NCI-H1092 treated with DMSO at 0.1 percent for 48 hours (cell line): ENCODE measurements at places on chromosomes 12 and 14.
A peak's percentile ranks its signal among the peaks of the same experiment; 100 is the strongest.

DNA sequence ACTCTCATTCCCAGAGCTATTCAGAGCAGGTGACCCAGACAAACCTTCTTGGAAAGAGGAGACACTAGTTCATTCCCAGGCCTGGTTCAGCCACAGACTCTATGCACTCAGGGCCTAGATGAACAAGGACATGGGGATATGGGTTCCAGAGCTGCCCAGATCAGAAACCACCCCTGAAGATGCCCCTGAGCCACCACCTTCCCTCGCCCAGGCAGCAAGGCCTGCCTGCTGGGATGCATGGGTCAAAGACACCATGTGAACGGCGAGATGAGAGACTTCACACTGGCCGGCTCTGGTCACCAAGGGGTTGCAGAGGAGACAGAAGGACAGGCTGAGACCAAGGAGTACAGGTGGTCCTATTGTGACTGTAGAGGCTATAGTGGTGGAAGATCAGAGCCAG lies 4.1 kb downstream of the SERPINA12 start:
- no peak for DNase-seq

- DNase-seq, result no peak
Observed at GRCh38 chr14:104551851-104552737, 27.5 kb upstream of the C14orf180 start.

- DNase-seq, result no peak
Observed at GRCh38 chr12:92055877-92056276, 89.8 kb downstream of the BTG1 start.

GRCh38 chr14:28142400-28143015 lies 624.1 kb upstream of the FOXG1 start:
- DNase-seq, result peak; percentile 91

DNA sequence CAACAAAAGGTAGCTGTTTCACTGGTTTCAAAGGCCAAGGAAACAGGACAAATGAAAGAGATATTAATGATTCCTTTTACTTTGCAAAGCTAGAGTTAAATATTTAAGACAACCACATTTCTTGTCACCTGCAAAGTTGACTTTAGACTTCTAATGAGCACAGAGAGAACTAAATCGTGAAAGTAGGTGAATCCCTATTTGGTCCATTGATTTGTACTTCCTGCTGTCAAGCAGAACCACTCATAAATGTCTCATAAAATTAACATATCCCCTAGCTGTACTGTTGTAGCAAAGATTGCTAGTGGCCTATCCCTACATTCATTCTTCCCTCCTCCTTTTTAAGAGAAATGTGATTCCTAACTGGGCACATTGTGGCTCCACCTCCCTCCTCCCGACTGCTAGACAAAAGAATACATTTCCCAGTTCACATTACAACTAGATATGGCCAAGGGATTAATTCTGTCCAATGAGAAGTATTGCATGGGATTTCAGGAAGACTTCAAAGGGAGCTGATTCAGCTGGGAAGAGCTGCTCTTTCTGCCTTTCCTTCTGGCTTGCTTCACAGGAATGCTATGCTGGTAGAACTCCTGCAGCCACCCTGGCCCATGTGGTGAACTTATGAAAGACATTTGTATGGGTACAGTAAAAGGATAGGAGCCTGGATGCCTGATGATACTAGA lies 227.5 kb upstream of the ABCD2 start:
- no peak for DNase-seq

DNA sequence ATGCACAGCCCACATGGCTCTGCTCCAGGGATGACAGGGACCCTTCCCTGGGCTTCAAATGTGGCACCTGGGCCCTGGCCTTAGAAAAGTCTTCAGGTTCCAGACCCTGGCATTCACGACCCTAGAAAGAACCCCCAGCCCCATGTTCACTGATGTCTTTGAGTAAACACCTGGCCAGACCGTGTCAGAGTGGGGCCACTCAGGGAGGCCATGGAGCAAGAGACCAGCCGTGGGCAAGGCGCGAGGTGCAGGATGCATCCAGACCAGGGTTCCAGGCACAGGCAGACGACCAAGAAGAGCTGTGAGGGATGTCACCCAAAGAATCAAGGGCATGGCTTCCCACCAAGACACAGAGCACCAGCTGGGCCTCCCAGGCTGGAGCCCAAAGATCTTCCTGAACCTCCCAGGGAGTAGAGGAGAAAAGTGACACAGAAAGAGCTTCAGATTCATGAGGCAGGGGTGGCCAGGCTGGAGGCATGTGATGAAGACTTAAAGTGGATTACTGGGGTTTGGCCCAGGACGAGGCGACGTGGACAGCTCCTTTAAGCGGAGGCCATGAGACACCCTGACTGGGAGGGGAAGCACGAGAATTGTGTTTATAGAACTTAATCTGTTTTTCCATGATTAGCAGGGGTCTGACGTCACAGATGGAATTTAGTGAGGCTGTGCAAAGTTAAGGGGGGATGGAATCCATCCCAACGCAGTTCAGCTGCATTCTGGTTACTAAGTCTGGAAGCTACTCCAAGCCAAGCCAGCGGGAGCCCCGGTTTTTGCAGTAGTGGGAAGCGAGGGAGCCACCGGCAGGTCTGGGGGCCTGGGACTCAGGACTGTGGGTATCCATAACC lies 61.6 kb downstream of the ARL6IP4 start:
- DNase-seq, result no peak

DNA sequence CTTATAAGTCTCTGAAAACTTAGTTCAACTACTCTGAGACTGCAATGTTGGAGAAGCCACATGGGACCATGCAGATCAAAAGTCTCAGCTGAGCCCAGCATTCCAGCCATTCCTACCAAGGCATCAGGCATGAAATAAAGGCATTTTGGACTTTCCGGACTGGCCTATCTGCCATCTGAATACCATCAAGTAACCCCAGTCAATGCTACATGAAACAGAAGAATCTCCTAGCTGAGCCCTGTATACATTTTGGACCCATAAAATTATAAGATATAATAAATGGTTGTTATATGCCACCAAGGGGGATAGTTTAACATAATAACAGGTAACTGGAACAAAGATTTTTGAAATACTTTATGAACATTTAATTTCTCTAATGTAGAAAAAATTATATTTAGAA lies 9.3 kb upstream of the TMEM260 start:
- DNase-seq, result no peak

GRCh38 chr12:128698301-128698972 lies 125.3 kb downstream of the SLC15A4 start:
- DNase-seq, result no peak
